ENCODE measurements at places on chromosomes 5 and 9.
A peak's percentile ranks its signal among the peaks of the same experiment; 100 is the strongest.

DNA sequence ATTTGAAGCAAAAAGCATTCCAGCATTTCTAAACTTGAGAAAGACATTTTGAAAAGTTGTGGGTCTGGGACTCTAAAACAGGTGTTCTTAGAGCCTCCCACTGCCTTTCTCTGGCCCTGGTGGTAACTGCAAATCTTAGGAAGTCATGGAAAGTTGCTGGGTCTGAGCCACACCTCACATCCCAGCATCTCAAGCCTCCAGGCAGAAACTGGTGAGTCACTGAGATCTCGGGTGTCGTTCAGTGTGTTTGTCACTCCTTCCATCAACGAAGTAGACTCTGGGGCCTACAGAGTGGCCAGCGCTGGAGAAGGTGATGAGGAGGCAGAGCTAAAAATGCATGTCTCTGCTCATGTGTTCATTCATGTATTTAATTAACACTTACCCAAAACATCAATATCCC is 59.6 kb upstream of the C5orf58 start:
- no peak for DNase-seq
- no peaks in the 10 kb centered on the region for H3K36me3 ChIP-seq
- H3K4me1 ChIP-seq: no peaks in the 10 kb centered on the region
- H3K4me3 ChIP-seq: no peak overlapping the region
- H3K27me3 ChIP-seq: peaks cover 10% of the 10 kb centered on the region

DNA sequence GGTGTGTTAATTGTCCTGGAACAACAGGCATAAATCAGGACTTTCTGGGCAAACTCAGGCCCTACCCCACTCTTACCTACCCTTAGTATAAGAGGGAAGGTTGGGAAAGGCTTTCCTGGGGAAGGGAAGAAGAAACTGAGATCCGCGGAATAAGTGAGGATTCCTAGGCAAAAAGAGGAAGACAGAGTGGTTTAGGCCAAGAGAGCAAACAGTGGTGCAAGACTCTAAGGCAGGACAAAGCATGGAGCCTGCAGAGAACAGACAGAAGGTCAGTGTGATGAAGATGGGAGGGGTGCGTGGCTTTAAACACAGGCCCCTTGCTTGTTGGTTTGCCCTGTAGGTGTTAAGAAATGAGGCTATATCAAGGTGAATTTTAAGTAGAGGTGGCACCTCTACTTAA is 69.4 kb downstream of the TMC1 start:
- H3K4me1 ChIP-seq: no peaks in the 10 kb centered on the region
- no peaks in the 10 kb centered on the region for H3K36me3 ChIP-seq
- DNase-seq: no peak

DNA sequence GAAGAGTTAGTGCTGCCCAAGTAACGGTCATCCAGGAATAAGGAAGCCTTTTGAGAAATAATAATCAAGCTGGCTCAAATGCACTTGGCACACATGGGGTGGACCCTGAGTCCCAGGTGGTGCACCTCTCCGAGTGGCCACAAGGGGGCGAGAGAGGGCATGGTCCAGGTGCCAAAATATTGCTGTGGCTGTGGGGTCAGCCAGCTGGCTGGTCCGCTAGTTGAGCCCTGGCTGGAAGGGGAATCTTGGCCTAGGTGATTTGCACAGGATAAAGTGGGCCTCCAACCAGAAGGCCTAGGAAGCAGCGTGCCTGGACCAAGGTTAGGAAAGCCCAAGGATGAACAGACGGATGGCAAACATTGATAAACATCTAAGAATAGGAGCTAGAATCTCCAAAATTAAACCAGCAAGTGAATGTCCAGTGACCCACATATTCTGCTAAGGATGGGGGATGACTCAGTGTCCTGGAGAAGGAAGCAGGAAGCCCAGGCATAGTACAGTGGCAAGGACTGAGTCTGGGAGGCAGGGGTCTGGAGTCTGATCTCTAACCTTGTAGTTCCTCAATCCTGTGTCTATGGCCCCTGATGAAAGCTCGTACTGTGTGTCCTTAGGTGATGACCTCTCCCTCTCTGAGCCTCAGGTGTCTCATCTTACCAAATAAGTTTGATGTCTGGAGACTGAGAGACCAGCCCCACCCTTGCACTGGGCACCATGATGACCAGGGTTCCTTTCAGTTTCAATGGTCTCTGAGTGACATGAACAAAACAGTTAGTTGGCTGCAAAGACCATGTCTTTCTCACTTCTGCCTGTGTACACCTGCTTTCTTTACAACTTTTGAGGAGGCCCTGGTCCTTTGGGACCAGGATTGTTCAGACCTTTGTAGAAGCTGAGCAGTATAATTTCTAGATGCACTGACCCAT is 19.2 kb upstream of the SHB start:
- peak; percentile 39 for DNase-seq
- H3K36me3 ChIP-seq: no peaks in the 10 kb centered on the region
- H3K27me3 ChIP-seq: peaks cover 4% of the 10 kb centered on the region
- no peak overlapping the region for H3K27ac ChIP-seq
- H3K4me1 ChIP-seq: no peaks in the 10 kb centered on the region

DNA sequence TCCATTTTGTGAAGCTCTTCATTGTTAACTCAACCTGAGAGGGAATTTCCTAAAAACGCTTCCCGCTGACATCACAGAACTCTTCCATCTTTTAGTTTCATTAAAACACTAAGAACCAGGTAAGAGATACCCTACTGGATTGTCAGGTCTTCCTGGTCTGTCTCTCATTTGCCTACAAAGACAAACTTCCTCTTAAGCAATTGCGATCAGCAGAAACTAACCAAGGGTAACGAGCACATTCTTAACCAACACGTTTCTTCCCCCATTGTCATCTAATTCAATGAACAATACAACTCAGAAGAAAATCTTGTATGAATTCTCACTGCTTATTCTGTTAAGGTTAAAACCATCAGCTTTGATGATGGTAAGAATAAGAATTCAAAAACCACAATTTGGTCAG is 6.6 kb downstream of the FBXW11 start:
- peaks cover 53% of the 10 kb centered on the region for H3K4me1 ChIP-seq
- H3K4me3 ChIP-seq: no peak overlapping the region
- peaks cover 5% of the 10 kb centered on the region for H3K36me3 ChIP-seq

DNA sequence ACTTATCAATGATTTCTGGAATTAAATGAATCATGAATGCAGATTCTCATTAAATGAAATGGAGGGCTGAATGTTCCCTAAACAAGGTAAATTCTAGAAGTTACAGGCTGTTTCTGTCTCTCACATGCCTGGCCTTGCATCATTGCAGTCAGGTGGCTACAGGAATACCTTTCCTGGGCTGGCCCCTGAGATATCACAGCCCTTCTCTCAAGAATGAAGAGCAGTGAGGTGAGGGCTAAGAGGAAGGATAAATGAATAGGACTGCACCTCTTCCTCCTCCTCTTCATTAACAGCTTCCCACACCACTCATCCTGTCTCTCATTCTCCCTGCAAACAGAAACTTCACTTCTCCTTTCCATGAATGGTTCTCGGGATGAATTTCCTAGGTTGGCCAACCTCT is 22.5 kb downstream of the ARHGEF28 start:
- H3K36me3 ChIP-seq: peaks cover 1% of the 10 kb centered on the region
- H3K27me3 ChIP-seq: no peaks in the 10 kb centered on the region
- DNase-seq: no peak
- peaks cover 33% of the 10 kb centered on the region for H3K4me1 ChIP-seq

DNA sequence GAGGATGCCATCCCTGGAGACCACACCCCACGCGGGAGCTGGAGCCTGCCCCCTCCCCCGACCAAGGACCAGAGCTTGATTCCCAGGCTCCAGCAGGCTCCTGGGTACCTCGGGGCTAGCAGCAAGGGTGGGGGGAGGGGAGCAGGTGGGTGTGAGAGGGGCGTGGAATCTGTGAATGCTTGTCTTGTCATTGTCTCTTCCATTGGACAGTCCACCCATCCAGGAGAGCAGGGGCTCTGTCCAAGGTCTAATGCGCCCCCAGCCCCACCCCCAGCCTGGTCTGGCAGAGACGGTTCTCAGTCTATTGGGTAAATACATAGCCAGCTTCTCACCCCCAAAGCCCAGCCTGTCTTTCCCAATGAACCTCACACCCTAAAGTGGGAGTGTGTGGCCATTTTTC is 22.8 kb downstream of the URM1 start:
- H3K27me3 ChIP-seq: peaks cover 13% of the 10 kb centered on the region
- peaks cover 14% of the 10 kb centered on the region for H3K36me3 ChIP-seq
- H3K27ac ChIP-seq: no peak overlapping the region
- DNase-seq: peak; percentile 38
- H3K4me1 ChIP-seq: peaks cover 28% of the 10 kb centered on the region

DNA sequence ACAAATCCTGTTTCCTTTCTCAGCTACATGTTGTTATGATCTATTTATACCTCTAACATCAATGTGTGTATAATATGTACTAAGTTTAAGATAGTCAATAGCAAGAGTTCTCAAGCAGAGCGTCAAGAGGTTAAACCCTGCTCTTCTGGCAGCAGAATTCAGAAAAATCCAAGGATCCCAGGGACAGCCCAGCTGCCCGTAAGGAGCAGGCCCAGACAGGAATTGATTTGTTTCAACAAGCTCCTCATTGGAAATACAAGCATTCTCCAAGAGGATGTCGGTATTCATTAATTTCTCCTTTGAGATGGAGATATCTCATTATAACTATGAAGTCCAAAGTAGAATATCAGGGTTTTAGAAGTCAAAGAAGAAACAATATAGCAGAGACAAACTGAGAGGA is 14.9 kb downstream of the EFNA5 start:
- no peaks in the 10 kb centered on the region for H3K27me3 ChIP-seq
- no peak overlapping the region for H3K27ac ChIP-seq
- no peak for DNase-seq
- H3K4me3 ChIP-seq: no peak overlapping the region
- H3K36me3 ChIP-seq: no peaks in the 10 kb centered on the region

GRCh38 chr9:100056561-100056960 is 42.2 kb downstream of the ERP44 start:
- no peak overlapping the region for H3K4me3 ChIP-seq
- no peaks in the 10 kb centered on the region for H3K27me3 ChIP-seq
- H3K36me3 ChIP-seq: peaks cover 6% of the 10 kb centered on the region
- no peak for DNase-seq
- H3K4me1 ChIP-seq: no peaks in the 10 kb centered on the region

- no peaks in the 10 kb centered on the region for H3K36me3 ChIP-seq
- no peak overlapping the region for H3K4me3 ChIP-seq
- H3K4me1 ChIP-seq: peaks cover 12% of the 10 kb centered on the region
- no peak for DNase-seq
- no peaks in the 10 kb centered on the region for H3K27me3 ChIP-seq
Observed at GRCh38 chr9:108722396-108722795, 133.4 kb downstream of the ACTL7B start.

DNA sequence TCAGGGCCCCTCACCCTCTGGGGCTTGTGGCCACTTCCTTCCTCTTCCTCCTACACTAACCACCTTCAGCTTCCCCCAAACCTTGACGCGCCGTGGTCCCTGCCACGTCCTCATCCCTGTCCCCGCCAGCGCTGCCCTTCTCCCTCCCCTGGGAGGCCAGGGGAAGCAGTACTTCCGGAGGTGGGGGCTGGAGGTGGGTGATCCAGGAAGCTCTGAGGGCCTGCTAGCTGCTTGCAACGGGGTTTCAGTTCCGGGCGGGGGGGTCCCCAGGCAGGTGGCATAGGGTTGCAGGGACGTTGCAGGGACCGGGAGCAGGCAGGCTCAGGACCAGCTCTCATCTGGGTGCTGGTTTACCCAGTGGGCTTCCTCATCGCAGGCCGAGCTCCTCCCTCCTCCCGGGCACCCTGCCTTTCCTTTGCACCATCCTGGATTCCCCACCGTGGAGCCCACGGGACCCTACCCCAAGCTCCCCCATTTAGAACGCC is 70.0 kb downstream of the RXRA start:
- no peaks in the 10 kb centered on the region for H3K4me1 ChIP-seq
- H3K27me3 ChIP-seq: no peaks in the 10 kb centered on the region
- 0 out of 3 replicates have a peak, but pooled peaks cover 3% of the 10 kb centered on the region for H3K36me3 ChIP-seq
- no peak for DNase-seq
- no peak overlapping the region for H3K27ac ChIP-seq

- H3K4me1 ChIP-seq: no peaks in the 10 kb centered on the region
- DNase-seq: no peak
- H3K27me3 ChIP-seq: no peaks in the 10 kb centered on the region
- no peaks in the 10 kb centered on the region for H3K36me3 ChIP-seq
- no peak overlapping the region for H3K27ac ChIP-seq
- no peak overlapping the region for H3K4me3 ChIP-seq
Observed at GRCh38 chr5:164009621-164010020, 504.2 kb downstream of the MAT2B start.

- H3K4me1 ChIP-seq: peaks cover 12% of the 10 kb centered on the region
- H3K36me3 ChIP-seq: no peaks in the 10 kb centered on the region
Observed at GRCh38 chr5:39092581-39093351, 18.6 kb upstream of the RICTOR start.

DNA sequence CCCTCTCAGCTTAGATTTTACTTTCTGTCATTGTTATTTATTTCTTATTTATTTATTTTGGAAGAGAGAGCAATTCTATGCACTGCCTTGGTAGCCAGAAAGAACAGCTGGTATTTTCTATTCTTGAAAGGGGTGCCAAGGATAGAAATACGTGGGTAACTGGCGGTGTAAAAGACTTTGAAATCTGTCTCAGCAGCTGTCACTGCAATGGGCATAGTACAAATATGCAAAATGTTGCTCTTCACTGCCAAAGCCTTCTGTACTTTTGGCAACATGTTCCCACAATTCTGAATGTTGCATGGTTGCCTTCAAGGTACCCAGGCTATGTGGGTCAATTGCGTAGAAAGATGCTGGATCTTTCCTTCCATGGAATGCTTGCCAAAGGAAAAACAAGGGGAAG is 230.2 kb upstream of the EDIL3 start:
- no peak overlapping the region for H3K4me3 ChIP-seq
- no peak for DNase-seq
- no peaks in the 10 kb centered on the region for H3K27me3 ChIP-seq
- H3K4me1 ChIP-seq: no peaks in the 10 kb centered on the region

DNA sequence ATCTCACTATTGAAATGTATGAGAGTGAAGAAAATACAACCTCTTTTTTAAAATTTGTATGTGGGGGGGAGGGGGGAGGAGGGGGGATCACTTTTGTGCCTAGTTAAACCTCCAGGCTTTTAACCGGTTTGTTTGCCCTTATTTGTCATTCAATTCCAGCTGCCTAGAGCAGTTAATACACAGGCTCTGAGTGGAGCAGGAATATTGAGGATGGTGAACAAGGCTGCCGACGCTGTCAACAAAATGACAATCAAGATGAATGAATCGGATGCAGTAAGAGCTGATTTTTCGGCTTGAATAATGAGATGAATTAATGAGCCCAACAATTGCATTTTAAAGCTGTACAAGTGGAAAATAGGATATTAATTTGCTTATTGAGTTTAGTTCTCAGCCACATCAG is 28.7 kb upstream of the SNX24 start:
- no peak for DNase-seq
- no peak overlapping the region for H3K27ac ChIP-seq
- peaks cover 16% of the 10 kb centered on the region for H3K36me3 ChIP-seq
- no peaks in the 10 kb centered on the region for H3K4me1 ChIP-seq
- no peak overlapping the region for H3K4me3 ChIP-seq

GRCh38 chr9:89887286-89887685 is 282.5 kb downstream of the GADD45G start:
- no peak overlapping the region for H3K27ac ChIP-seq
- no peaks in the 10 kb centered on the region for H3K27me3 ChIP-seq
- DNase-seq: no peak
- H3K4me1 ChIP-seq: no peaks in the 10 kb centered on the region
- no peaks in the 10 kb centered on the region for H3K36me3 ChIP-seq

Data from HepG2 (cell line).